GM13977 (cell line): ENCODE measurements at places on chromosomes 4 and X.

GRCh38 chrX:123504047-123504446 is 228.8 kb downstream of the THOC2 start:
- no peak for DNase-seq

DNA sequence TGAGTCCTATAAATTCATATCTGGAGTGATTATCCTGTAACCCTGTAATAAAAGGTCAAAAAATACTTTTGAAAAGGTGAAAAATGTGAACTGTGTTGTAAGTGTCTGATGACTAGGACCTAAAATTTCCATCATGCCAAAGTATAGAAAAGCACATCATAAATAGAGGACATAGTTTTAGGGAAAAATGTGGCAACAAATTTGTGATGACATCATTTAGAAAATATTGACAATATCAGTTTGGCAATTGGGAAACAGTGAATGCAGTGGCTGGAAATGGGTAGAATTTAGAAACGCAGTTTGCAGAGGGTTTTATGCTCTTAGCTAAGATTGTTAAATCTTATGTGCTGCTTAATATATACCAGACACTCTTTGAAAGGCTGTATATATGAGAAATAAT is 1464.8 kb downstream of the RAPGEF2 start:
- DNase-seq: no peak

DNA sequence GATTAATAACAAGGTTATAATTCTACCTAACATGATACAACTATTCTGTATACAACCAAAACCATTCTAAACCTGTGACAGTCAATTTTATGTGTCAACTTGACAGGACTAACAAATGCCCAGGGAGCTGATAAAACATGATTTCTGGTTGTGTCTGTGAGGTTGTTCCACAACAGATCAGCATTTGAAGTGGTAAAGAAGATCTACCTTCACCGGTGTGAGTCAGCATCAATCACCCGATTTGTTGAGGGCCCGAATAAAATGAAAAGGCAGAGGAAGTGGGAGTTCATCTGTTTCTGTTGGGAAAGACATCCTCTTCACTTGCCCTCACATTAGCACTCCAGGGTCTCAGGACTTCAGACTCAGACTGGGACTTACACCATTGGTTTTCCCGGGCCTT is 187.9 kb downstream of the MAB21L2 start:
- no peak for DNase-seq

DNA sequence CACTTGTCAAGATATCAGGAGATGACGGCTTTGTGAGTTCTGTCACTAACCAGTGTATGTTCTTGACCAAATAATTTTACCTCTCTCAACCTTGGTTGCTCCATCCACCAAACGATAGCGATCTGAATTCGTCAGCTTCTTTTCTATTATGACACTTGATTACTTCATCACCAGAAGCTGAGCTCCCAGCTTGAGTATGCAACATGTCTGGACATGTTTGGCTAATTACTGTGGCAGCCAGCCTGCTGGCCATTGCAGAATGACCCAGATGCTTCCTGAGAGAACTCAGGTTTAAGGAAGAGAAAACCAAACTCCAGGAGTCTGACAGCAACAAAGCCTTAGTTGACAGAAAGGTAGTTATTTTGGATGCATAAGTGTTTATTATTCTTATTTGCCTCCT is 46.4 kb upstream of the PARM1 start:
- DNase-seq: no peak

DNA sequence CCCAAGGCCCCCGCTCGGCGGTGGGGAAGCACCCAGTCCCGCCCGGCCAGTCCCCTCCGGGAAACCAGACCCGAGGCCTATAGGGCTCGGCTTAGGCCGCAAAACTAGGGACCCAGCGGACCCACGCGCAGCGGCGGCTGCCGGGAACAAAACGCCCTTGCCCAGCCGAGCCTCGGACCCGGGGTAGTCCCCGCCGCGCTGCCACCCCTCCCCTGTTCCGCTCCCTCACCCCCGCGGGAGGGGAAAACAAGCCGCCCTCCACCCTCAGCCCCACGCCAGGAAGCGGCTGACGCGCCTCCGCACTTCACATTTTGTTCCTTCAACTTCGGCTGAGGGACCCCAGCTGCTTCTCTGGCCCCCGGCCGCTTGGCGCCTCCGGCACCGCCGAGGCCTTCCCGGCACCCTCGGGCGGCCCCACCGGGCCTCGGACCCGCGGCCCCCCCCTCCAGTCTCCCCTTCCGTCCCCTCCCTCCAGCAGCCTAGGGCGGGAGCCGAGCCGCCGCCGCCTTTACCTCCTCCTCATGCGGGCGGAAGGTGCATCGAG is 694 bp downstream of the PDS5A start:
- peak; percentile 53 for DNase-seq

DNA sequence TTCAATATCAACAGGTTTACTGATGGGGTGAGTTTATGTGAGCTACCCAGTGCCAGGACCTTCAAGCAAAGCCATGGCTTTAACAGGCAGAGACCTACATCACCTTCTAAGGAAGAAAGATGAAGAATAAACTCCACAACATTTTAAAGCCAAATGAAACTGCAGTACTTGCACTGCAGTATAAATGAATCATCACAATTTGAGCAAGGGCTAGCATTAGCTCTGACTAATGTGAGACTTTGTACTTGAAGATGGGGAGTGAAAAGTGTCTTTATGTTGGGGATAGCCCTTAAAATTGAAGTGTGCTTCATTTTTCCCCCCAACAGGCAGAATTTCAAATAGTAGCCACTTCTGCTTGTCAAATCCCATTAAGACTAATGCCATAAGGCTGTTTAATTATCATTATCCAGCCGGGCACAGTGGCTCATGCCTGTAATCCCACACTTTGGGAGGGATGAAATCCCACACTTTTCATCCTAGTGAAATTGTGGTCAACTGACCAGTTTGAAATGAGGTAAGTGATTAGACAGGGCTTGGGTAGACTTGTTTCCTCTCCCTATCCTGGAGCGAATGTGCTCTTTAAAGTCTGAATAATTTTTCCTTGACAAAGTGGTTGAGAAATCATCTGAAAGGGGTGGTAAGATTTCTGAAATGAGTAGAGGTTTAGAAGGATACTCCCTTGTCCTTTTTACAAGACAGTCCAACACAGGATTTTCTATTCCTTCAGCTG is 27.2 kb upstream of the GPR34 start:
- DNase-seq: no peak

DNA sequence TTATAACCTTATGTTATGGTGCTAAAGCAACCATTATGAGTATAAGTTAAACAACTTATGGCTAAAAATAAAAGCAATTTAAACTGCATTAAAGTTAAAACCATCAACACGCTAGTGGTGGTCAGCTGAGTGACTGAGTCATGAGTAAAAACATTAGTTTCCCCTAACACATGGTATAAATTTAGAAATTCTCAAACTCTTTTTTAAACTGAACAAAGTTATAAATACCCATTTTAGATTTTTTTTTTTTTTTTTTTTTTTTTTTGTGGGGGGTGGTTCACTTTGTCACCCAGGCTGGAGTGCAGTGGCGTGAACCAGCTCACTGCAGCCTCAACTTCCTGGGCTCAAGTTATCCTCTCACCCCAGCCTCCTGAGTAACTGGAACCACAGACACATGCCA is 5.4 kb upstream of the BBS7 start:
- no peak for DNase-seq

DNA sequence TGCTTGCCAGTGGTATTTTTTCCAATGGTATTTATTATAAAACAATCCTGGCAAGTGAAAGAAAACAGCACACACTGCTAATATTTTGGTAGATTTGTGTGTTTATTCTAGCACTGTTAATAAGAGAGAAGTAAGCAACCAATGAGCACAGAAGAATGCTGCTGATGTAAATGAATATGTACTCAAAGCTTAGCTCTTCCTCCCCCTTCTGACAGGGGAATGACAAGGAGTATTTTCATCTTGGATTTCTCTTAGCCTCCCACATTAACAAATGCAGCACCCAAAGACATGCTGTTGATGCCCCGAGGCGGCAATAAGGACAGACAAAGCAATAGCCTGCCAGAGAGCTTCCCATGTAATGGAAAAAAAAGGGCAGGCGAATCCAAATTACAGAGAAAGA is 18.6 kb downstream of the ARHGAP6 start:
- no peak for DNase-seq

GRCh38 chr4:8594097-8595038 is 1.8 kb downstream of the CPZ start:
- DNase-seq: peak; percentile 91

- DNase-seq: no peak
Measured at GRCh38 chr4:91448668-91449330, 855.0 kb upstream of the GRID2 start.

DNA sequence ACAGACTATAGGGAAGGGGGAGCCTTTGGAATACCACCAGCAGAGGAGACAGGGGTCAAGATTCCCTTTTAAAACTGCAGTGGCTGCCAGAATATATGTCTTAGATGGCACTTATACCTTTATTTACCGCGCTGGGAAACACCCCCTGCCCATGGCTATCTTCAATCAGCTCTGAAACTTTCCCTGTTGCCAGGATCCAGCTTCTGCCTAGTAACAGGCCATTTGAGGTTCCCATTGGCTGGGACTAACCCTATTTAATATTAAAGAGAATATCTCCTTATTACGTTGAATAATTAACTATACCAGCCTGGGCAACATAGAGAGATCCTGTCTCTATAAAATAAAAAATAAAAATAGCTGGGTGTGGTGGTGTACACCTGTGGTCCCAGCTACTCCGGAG is 23.8 kb downstream of the SOWAHB start:
- peak; percentile 25 for DNase-seq

GRCh38 chr4:157076578-157076947 is 613 bp downstream of the GLRB start:
- DNase-seq: no peak

- DNase-seq: no peak
Measured at GRCh38 chrX:13545726-13546125, 23.7 kb upstream of the EGFL6 start.

DNA sequence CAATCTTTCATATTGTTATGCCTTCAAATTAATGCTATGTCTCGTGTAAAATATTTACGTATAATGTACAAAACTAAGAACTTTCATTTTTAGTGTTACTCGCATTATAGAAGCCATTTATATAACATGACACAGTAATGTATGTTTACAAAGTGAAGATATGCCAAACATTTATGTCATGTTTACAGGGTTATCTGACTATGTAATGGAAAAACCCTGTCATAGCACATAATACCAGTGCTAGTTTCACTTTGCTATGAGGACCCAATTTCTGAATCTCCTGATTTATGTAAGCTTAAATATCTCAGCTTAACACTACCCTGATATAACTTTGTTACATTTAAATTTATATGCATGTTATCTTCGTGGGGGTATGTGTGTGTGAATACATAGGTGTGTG is 233.1 kb downstream of the FAT4 start:
- DNase-seq: no peak

DNA sequence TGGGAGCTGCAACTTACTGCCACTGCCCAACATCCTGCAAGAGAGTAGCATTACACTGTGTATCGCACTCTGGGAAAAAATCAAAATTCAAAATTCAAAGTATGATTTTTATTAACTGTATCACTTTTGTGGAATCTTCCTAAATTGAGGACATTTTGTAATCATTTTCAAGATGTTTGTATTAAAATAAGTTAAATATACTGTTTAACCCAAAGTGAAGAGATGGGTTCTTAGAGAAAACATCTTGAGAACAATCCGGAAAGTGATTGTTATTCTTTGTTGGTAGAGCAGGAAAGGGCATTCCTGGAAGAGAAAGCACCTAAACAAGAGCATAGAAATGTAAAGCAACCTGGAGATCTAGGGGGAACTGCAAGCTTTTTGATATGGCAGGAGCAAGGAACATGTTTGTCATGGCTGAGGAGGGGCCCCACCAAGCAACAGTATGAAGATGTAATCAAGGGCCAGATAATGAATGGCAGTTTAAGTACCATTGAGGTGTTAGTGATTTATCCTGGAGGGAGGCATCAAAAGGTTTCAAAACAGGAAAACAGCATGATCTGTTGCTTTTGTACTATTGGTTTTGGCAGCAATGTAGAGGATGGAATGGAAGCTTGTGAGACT is 14.1 kb upstream of the SEC24D start:
- no peak for DNase-seq

DNA sequence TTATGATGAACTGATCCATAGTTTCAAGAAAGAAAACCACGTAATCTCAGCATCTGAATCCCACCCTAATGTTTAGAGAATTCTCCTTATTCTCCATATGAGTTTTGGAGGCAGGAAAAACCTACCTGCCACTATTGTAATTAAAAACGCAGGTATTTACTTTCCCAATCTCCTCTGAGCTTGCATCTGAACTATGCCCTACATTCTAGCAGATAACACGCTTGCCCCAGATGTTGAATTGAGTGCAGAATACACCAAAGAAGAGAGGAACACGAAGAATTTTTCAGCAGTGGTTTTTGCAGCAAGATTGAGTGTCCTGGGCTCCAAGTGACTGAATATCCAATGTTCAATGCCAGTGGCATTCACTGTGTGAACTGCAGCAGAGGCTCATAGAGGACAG is 182.4 kb downstream of the COX18 start:
- no peak for DNase-seq

- DNase-seq: no peak
Measured at GRCh38 chrX:153921070-153921469, 5.0 kb downstream of the ARHGAP4 start.

DNA sequence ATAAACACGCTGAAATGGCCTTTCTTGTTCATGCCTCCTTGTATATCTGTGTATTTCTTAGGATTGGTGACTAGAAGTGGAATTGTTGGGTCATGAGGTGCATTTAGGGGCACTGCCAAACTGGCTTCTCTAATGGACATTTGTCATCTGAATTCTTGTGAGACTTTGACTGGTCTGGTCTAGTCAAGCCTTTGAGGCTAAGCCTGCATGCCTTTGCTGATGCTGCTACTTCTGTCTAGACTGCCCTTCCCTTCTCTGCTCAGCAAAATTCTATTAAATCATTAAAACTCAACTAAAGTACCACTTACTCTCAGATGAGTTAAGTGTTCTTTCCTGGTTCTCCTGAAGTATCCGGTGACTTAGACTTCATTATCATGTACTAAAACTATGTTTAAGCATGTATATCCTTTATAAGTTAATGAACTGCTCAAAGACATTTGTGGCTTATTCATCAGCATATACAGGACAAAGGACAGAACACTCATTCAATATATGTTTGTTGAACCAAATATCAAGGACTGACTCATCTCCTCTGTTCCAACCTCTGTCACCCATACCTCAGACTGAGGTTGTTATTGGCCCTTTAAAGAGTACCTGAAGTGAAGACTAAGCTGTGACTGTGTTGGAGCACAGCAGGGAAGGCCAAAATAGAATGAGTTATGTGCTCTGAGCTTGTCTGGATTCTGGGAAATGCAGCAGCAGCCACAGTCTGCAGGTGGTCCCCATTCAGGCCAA is 9.0 kb downstream of the TCEAL1 start:
- no peak for DNase-seq

DNA sequence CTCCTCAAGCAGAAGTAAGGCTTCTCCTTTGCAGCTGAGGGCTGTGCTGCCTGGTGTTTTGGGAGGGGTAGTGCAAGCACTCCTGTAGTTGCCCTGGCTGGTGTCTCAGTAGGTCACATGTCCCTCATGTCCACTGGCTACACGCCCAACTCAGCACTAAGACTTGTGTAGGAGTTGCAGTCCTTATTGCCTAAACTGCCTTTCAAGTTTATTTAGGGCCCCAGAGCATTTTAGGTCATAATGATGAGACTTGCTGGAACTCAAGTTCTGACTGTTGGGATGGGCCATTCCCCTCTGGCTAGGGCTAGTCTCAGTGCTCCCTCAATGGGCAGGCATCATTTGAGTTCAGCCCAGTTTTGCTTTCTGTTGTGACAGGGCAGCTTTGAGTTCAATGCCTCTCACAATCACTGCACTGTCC is 44.1 kb downstream of the PPM1K start:
- no peak for DNase-seq

GRCh38 chr4:10108391-10108790 is 8.2 kb downstream of the WDR1 start:
- DNase-seq: no peak

- peak; percentile 43 for DNase-seq
Measured at GRCh38 chr4:185341841-185342240, 53.9 kb downstream of the LRP2BP start.
